Hematopoietic multipotent progenitor cell treated with erythropoietin and hydrocortisone succinate and interleukin-3 and kit ligand, for 8 days (in vitro differentiated cells): ENCODE measurements at places on chromosomes 2 and 18.

DNA sequence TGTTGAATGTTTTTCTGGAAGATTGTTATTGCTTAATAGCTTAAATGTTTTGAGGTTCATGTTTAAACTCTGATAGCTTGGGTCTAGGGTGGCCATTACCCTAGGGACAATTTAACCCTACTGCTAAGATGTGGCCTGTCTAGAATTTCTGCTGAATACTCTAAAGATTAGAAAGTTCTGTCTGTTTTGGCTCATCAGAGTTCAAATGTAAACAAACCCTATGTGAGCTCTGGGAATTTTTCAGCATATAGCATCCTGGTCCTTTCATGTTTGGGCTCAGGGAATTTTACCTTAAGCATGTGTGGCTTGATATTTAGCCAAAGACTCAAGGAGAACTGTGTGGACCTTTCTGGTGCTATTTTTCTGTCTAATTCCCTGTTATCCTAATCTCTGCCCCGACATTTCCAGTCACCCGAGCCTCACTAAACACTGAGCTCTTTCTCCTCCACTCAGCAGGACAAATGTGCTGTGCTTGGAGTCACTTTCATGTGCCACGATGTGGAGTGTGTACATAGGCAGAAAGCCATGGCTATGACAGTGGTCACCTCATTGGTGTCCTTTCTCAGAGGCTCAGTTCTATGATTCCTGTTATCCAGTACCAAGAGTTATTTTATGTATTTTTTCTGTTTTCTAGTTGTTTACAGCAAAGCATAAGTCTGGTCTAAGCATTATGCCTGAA is 492.5 kb upstream of the SPHKAP start:
- DNase-seq: no peak

GRCh38 chr18:32804134-32804888 is 31.5 kb upstream of the KLHL14 start:
- no peak for DNase-seq

DNA sequence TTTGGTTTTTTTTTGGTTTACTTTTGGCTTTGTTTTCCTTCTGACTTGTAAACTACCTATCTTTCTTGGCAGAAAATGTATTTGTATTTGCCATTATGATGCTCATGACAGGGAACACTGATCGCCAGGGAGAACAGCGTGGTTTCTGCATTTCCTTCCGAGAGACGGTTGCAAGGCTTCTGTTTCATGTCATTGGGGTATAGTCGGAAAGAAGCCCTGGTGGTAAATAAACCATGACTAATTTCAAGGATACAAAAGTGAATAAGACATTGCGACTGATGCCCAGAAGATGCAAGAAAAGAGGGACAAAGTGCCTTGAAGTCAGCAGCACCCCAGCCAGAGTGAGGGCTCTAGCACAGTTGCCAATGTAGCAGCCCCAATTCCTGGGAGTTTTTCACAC is 4.2 kb upstream of the CAPN14 start:
- DNase-seq: no peak

GRCh38 chr2:11720752-11721151 is 25.7 kb upstream of the LPIN1 start:
- DNase-seq: no peak

GRCh38 chr2:36696533-36696932 is at the start of gene VIT:
Gene VIT (plus strand): TSS chr2:36696707. CDS start chr2:36716371, 19,664 bp downstream.
- DNase-seq: no peak

GRCh38 chr2:216490061-216490460 is 8.6 kb upstream of the RPL37A start:
- DNase-seq: no peak

- no peak for DNase-seq
Measured at GRCh38 chr2:211946960-211947359, 591.6 kb downstream of the ERBB4 start.

GRCh38 chr2:213229814-213230213 is 54.5 kb upstream of the SPAG16 start:
- DNase-seq: no peak

DNA sequence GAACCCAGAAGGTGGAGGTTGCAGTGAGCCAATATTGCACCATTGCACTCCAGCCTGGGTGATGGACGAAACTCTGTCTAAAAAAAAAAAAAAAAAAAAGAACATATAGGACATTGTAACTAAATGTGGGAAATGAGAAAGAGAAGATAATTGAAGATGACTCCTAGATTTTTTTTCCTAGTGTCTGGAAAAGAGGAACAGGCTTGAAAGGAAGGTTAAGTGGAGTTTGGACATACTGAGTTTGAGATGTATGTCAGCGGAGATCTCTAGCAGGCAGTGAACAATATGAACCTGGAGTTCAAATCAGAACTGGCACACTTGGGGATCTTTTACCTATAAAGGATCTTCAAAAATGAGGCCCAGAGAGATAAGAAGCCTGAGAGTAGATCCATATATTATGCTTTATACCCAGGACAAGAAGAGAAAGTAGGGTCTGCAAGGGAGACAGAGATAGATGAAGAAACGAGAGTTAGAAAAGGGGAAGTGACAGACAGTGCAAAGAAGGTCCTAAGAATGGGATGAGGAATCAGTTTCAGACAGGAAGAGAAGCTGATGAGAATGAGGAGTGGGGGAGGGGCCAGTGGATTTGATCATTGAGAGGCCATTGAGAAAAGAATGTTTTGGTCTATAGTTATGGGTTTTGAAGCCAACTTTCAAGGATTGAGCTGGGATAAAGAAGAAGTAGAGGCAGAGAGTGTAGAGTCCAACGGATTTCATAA is 46.9 kb upstream of the CD28 start:
- DNase-seq: no peak

- peak; percentile 48 for DNase-seq
Measured at GRCh38 chr2:240143801-240144648, 3.6 kb upstream of the OTOS start.

DNA sequence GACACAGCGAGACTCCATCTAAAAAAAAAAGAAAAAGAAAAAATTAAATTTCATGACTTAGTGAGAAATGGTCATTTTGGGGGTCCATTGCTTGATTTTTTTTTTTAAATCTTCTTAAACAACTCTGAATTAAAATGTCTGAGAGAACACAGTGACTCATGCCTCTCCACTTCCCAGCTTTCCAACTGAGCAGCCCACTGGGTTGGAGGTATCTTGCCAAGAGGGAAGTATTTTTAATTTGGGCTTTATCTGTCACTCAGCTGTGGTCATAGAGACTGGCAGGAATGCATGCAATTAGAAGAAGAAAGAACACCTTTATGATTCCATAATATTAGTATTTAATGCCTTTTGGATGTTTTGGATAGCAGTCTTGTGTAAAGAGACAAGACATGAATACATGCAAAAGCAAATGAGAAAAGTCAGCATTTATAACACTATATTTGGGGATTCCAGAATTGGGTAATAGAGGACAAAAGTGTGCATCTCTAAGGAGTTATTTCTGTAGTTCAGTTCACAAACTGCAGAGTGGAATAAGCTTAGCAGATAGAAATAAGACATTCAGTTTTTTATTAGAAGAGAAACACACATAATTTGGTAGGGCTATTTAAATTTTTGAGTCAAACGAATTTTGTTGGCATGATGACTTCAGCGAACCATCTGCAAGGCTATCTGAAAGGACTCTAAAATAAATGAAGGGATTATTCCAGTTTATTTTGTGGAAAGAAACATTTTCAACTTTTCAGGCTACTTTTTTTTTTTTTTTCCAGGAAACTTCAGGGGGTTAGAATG is 254.8 kb downstream of the TGIF1 start:
- DNase-seq: no peak

DNA sequence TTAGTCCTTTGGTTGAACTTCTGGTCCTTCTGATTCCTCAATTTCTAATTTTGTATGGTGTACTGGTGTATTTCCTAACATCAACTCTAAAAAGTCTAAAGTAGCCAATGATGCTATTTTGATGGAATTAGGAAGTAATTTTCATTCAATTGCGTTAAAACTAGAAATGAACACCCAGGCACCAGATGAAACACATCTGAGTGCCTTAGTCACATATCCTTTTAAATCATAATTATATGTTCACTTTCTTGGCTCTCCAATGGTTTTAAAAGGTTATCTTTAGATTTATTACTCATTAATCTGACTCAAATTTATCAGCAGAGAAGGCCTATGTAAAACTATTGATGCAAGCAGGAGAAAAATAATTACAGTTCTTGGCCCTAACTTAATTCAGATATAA is 119.7 kb downstream of the GAREM1 start:
- no peak for DNase-seq

DNA sequence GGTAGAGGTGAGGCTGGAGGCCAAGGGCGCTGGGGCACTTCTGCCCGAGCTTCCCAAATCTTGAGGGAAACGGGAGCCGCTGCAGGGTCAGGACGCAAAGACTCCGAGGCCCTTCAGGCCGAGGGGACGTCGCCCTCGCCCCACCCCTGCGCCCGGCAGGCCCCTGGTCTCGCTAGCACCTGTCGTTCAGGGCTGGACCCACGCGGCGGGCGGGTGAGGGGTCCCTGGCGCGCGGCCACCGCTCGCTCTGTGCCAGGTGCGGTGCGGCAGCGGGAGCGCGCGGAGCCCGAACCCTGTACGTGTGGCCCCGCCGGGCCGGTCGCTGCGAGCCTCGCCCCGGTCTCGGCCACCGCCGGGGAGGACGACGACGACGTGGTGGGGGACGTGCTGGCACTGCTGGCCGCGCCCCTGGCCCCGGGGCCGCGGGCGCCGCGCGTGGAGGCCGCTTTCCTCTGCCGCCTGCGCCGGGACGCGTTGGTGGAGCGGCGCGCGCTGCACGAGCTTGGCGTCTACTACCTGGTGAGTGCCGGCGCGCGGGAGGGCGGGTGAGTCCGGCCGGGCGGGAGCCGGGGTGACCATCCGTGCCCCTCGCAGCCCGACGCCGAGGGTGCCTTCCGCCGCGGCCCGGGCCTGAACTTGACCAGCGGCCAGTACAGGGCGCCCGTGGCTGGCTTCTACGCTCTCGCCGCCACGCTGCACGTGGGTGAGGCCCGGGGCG is 4.9 kb downstream of the ERFE start:
- DNase-seq: no peak

DNA sequence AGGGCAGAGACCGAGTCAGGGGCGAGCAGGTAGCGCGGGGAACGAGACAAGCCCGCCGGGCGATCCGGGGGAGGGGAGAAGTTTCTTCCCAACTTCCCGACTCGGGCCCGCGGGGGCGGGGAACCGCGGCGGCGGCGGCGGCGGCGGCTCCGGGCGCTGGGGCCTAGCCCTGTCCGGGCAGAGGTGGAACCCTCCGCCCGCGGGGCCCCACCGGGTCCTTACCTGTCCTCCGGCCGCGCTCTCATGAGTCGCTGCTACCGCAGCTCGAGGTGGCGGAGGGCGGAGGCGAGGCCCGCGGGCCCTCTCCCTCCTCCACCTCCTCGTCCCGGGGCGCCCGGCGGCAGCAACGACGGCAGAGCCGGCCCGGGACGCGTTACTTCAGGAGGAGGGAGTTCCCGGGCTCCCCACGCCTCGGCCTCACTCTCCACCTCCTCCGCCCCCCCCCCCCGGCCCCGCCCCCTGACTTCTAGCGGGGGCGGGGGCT is at the start of gene YES1:
TSS of gene YES1 (minus strand) at position 351 of the 484 bp plus-strand sequence. CDS start 55,415 bp downstream, outside the sequence.
- peak; percentile 21 for DNase-seq

DNA sequence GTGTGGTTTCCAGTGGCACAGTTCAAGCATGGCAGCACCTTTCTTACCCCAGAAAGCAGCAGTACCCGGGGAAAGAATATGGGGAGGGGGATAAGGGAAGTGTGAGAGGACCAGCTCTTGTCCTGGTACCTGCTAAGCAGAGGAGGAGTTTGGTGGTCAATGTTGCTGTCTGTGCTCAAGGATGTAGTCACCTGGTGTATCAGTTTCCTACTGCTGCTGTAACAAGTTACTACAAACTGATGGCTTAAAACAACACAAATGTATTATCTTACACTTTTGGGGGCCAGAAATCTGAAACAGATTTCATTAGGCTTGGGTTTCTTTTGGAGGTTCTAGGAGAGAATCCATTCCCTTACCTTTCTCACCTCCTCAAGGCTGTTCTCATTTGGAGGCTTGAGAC is 77.5 kb downstream of the VSNL1 start:
- DNase-seq: no peak

GRCh38 chr2:144523596-144524117 is 3.7 kb upstream of the ZEB2 start:
- DNase-seq: no peak

- DNase-seq: no peak
Measured at GRCh38 chr2:40101131-40101575, 322.1 kb upstream of the THUMPD2 start.

DNA sequence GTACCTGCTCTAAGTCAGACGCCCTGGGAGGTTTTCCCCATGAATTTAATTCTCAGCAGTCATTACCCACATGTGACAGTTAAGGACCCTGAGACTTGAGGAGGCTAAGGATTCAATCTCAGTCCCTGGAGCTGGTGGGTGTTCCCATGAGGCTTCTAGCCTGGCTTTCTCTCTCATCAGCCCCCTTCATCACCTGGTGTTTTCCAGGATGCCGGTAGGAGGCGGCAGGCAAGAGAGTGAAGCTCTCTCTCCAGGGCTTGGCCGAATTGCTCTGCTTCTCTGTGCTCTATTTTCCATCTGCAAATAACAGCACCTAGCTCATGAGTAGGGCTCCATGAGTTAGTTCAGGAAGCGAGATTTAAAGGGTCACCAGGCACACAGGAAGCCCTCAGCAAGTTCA is 241.9 kb downstream of the PTPRM start:
- no peak for DNase-seq

DNA sequence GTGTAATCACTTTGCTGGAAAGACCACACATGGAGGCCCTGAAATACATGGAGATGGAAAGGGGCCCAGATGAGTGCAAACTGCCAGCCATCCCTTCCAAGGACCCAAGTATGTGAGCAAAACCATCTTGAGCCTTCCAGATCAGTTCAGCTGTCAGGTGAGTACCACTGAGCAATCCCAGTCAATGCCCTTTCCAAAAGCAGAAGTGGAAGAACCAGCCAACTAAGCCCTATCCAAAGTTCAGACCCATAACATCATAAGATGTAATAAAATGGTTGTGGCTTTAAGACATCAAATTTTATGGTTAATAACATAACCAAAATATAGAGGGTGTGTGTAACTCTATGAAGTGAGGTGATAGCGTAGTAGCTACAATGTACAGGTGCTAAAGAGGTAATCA is 88.5 kb downstream of the NXPH2 start:
- DNase-seq: no peak

DNA sequence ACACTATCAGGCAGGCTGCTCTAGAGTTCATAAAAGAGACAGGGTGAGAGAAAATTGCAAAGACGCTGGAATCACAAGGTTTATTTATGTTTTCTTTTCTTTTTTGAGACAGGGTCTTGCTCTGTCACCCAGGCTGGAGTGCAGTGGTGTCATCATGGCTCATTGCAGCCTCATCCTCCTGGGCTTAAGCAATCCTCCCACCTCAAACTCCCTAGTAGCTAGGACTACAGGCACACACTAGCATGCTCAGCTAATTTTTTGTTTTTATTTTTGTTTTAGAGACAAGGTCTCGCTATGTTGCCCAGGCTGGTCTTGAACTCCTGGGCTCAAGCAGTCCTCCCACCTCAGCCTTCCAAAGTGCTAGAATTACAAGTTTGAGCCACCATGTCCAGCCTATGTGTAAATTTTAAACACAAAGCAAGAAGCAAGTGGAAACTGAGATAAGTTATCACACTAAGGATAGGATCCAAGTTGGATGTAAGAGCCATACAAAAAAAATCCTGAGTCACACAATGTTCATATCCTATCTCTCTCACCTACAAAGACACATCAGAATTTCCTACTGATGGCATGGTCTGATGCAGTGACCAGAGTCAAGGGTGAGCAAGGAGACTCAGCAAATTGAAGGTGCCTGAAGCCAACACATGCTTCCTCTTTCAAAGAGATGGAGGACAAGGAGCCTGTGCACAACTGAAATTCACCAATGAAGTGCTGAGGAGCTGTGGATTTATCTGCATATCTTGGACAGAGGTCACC is 31.4 kb downstream of the MYL12B start:
- DNase-seq: no peak

- DNase-seq: no peak
Measured at GRCh38 chr18:80229363-80229762, 18.0 kb downstream of the PARD6G start.
